ENCODE measurements at places on chromosomes 1 and 21.

DNA sequence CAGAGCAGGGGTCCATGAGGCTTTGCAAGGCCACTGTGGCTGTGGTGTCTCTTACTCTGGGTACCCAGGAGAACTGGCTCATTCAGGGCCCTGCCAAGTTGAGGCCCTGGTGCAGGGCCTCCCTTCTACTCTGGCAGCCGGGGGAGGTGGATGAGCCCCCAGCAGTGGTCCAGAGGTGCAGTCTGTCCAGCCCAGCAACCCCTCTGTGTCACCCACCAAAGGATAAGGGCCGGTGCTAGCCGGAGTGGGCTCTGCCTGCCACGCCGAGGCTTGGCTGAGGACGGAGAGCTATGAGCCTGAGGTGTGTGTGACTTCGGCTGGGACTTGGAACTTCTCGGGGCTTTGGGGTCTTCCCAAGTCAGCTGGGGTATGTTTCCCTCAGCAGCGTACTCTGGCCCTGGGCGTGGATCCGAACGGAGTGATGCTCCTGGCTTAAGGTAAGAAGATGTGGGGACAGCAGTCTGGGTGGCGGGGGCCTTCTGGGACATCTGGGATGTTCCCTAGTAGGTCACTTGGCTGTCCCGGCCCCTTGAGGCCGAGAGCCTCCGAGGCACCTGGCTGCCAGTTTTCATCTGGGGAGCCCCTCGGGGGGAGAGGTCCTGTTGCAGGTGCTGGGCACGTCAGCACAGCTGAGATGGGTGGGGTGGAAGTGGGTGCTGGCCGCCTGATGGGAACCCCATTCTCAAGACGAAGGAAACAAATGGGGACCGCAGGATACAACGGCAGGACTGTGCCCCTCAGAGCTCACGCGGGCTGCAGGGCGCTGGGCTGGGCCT, 25.9 kb downstream of the RUNX3 start:
- no peak for DNase-seq

- DNase-seq: peak; percentile 91
Observed at GRCh38 chr1:223776075-223776814, 63.9 kb downstream of the CAPN2 start.

GRCh38 chr1:202221911-202222909, 28.6 kb downstream of the LGR6 start:
- no peak for DNase-seq

GRCh38 chr1:18948913-18949685, 7.4 kb downstream of the IFFO2 start:
- peak; percentile 71 for DNase-seq

- DNase-seq: peak; percentile 55
Observed at GRCh38 chr1:174021591-174022079, 522 bp downstream of the RC3H1 start.

GRCh38 chr21:26275801-26276200, 105.2 kb upstream of the APP start:
- no peak for DNase-seq

- DNase-seq: peak; percentile 85
Observed at GRCh38 chr1:175822580-175822979, 79.2 kb upstream of the TNR start.

- peak; percentile 93 for DNase-seq
Observed at GRCh38 chr1:42971841-42972291, 13.2 kb upstream of the SLC2A1 start.

DNA sequence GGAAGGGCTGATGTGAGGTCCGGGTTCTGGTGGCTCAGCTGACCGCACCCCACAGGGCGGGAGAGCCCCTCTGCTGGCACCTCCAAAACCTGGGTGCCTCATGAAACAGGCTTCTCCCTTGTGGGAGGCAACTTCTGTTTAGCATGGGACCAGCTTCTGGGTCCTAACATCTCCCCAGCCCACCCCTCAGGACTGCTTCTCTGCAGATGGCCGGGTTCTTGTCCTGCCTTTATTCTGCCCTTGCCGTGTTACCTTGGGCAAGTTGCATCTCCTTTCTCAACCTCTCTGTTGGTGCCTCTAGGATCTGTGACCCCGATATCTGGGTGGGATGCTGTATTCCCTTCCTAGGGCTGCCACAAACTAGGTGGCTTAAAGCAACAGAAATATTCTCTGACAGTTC, 15.0 kb upstream of the TTC22 start:
- DNase-seq: no peak

DNA sequence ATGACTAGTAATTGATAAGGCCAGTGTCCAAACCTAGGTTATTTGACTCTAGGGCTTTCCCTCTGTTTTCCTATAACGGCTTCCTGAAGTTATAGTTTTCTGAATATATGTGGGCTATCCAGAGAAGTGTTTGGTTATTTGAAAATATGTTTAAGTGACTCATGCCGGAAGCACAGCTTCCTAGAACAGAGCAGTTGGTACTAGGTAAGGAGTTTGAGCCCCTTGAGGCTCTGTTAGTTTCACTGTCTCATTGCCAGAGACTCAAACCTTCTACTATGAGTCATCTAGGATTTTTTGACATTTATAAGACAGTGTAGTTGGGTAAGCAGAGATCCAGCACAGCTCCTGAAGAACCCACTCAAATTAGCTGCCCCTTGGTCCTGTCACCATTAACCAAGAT, 27.1 kb upstream of the LEPR start:
- peak; percentile 85 for DNase-seq
